ENCODE measurements at places on chromosomes 4 and X. TPM values are rescaled to one million over a fixed set of nuclear protein-coding genes. Genes with fewer than 3 reads are reported as not detected.

DNA sequence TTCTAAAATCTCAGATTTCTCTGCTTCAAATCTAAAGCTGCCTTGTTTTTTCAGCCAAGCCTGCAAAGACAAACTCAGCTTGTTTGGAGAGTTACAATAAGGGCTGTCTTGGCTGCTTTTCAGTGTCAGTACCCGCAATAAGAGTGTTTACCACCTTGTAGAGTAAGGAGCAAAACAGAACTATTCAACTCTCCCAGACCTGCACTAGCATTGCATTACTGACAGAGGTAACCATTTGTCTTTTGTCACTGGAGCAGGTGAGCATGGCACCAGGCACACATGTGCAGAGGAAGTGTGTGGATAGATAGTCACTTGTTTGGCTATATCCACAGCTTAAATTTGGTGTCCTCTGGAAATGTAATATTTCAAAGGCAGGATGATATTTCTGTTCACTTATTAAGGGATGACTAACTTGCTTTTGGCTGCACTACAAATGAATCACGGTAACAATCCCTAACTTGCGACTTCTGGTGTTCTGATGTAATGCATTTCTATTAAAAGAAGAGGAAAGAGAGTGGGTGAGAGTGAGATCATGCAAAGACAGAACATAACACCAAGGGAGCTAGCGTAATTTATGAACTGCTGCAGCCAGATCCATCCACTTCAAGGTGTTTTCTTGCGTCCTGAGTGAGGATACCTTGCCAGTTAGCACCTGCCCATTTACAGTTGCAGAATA lies 38.6 kb downstream of the PTCHD1 start:
- no peak for DNase-seq

DNA sequence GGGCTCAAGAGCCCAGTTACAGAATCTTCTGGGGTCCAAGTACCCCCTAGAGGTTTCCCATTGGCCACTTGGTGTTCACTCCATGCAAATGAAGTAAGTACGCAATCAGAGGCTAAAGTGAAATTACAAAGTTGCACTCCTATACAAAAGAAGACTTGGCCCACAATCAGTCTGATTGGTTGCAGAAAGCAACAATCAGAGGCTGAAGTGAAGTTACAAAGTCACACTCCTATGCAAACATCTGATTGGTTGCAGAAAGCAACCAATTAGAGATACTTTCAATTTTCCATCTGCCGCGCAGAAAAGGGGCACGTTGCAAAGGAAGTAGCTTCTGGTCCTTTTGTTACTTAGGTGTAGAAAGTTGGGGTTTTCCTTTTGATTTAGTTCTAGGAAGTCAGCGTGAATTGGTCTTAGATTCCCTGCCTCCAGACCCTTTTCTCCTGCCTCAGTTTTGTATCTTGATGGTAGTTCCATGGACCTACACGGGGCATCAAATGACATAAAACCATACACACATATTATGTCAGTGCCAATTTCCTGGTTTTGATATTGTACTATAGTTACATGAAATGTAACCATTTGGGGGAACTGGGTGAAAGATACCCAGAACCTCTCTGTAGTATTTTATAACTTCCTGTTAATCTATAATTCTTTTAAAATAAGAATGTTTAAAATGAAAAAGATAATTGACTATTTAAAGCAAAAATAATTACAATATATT lies 12.4 kb upstream of the PIN4 start:
- DNase-seq: peak; percentile 43

- no peak for DNase-seq
Observed at GRCh38 chrX:21947671-21948070, 7.2 kb downstream of the SMS start.

SSX3 gene
- total RNA-seq: not detected

DNA sequence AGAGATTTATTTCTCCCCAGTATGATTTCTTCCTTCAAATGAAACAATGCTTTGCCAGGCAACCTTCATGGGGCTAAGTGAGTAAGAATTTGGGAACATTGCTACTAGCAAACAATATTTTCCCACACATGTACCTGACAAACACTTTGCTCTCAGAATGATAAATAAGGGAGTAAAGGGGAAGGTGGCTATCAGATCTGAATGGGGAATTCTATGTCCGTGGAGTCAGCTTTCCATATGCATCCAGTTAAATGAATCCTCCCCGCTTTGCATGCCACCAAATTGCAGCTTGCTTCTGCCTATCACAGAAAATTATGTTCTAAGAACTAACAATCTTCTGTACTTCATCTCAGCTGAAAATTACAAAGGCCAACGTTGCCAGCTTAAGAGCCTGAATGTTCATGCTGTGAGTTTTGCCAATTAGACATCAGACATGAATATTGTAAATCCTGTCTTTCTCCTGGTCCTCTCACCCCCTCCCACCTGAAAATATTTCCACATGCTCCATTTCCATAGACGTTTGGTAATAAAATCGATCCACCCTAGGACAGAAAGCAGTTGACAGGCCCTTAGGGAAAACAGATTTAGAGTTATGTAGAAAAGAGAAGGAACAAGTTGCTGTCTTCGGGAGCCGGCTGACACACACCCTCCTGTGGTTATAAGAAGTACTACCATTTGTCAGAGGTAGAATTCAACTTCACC lies 6.3 kb downstream of the MEPE start:
- peak; percentile 11 for DNase-seq

DNA sequence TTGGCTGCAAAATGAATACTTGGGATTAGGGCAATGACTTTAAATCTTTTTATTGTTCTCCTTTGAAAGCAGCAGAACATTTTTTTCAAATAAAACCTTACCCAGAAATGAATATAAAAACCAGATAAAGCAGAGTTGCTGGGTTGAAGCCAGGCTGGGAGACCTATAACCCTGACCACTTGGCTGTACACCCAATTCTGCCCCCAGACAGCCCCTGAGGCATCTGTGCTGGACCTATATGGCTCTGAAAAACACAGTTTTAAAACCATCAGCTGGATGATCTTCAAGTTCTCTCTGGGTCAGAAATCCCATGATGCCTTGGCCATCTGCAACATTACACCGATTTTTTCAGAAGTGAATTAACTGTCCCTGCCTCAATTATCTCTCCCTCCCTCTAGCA lies 23.7 kb upstream of the GLRA2 start:
- no peak for DNase-seq

DNA sequence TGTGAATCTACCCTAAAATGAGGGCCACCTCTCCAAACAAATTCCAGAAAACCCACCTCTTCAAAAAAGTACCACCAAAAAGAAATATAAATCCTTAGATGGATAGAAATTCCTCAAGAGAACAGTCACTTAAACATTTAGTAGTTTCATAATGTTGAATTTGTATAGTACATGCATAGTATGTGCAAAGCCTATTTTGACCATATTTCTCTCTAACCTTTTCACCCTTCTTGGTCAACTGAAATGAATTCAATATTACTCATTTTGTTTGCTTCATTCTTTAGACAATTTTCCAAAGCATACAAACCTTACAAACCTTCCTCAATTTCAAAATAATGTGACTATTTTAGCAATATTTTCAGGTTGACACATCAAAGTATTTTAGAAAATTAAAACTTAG lies 4.1 kb downstream of the RHOXF1 start:
- no peak for DNase-seq

DNA sequence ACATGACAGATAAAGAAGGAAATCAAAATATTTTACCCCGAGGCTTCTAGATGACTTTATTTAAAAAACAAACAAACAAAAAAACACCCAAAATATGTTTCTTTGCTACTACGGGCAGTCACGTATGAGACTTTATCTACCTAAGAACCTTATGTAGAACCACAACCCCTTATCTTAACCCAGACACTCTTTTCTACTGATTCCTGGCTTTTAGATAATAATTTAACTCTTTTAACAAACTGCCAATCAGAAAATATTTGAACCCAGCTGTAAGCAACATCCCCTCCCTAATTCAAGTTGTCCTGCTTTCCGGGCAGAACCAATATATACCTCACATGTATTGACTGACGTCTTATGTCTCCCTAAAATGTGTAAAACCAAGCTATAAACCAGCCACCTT lies 15.4 kb downstream of the ELOVL6 start:
- DNase-seq: no peak

DNA sequence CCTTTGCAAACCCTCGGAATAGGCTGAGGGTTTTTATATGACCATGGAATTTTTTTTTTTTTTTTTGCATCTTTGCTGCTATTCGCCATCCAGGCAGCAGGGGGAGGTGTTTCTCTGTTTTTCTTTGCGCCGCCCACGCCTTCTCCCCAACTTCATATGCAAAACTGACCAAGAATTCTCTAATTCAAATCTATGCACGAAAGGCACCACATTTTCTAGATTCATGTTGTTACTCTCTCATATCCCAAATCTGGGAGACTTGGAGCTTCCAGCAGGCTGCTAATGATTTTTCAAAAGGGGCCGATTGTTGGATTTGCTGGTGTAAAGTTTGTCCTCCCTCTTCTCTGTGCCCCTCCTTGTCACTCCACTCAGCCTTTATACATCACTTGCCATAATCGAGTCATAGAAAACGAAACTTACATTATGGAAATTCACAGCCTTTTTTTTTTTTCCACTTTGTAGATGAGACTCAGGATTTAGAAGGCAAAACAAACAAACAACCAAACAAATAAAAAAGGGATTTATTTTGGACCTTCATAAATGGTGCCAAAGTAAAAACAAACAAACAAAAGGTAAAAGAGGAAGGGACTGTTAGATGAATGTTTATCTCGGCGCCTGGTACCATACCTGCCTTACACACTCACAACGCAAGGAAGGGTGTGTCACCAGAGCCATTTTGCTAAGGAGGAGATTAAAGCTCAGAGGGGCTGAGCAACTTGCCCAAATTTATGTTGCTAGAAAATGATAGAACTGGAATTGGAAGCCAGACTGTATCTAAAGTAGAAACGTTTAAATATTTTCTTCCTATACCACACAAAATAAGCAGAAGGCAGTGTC lies 29.3 kb upstream of the BOD1L1 start:
- peak; percentile 81 for DNase-seq

DNA sequence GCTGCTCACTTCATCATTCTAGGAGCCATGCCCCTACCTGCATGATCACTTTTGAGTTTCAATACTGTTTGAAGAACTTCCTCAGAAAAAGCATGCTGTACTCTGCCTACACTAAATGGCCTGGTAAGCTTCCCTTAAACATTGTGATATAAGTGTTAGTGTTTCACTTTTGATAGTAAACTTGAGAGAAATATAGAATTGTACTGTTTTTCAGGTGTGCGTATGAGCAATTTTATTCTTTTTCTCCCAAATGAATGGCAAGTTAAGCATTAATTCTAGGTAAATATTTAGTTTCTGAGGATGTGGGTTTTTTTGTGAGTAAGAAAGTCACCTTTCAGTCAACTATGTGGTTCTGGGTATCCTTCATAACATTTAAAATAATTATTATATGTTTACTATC lies 484.5 kb downstream of the IL15 start:
- DNase-seq: no peak

DNA sequence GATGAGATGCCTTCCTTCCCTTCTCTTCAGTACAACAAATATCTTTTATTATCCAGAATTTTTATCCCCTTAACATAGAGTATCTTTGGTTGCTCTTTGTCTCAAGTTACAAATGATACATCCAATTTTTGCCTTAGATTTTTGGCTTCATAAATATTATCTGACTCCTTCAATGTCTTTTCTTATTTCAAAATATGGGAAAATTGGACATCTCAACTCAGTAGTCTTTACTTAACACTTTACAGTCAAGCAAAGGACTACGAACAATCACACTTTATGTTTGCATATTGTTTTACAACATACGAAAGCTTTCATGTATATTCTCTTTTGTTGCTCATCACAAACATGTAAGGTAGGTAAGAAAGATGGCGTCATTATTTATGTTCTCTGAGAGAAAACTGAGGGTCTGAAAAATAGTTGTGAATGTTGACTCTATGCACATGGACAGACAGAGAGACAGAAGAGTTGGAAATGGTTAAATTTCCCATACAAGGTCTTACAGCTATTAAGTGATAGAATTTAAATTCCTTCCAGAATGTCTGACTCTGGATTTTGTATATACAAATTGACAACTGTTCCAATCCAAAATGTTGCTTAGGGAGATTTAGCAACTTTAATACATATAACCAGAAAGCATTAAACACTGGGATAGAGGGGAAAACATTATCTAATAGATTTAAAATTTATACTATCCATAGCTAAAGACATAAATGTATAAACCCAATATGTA lies 29.4 kb downstream of the DCHS2 start:
- DNase-seq: no peak

GRCh38 chr4:58739275-58739674 lies 1629.1 kb upstream of the IGFBP7 start:
- no peak for DNase-seq

PPP4R3C gene
- not detected for total RNA-seq

DNA sequence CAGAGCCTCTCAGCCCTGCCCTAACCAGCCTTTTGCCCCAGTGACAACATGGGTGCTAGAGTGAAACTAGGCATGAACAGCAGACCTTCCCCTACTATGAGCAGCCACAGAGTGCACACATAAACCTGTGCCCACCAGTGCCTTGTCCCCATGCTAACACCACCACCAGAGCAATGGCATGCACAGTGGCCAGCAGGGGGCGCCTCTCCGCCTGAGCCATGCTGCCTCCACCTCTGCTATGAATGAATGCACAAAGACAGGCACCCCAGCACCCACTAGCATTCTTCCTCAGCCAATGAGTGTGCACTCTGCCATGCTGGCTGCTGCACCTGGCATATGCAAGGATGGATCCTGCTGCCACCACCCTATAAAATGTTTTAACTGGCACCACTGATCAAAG lies 286.9 kb upstream of the FGF16 start:
- DNase-seq: peak; percentile 19

GRCh38 chr4:3702561-3703221 lies 63.5 kb upstream of the ADRA2C start:
- no peak for DNase-seq

POLN gene
- total RNA-seq: 2.7 TPM

DNA sequence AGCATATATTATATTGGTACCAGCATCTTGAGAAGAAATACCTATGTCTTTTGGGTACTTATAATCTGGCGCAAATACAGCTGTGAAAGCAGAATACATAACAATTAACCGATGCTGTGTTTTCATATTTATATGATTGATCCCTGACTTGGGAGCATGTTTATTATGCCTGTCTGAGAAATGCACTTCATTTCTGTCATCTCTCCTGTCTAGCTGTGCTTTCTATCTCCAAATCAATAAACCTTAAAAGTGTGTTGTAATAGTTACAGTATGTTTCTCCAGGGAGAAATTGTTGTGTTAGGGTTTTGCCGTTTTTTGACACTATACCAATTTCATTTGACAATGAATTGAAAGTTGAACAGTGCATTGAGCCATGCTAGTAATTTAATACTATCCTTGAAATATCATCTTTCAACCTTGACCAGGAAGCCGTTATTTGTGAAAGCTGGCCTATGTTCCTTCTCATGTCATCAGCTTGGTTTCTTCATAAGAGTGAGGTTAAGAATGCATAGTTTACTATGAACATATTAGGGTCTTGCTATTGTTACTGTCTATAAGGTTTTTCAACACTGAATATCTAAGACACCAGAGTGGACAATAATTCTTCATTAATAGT lies 206.2 kb upstream of the PCDH18 start:
- DNase-seq: no peak
